SJCRH30 (cell line): ENCODE measurements at places on chromosomes 7 and 10.

DNA sequence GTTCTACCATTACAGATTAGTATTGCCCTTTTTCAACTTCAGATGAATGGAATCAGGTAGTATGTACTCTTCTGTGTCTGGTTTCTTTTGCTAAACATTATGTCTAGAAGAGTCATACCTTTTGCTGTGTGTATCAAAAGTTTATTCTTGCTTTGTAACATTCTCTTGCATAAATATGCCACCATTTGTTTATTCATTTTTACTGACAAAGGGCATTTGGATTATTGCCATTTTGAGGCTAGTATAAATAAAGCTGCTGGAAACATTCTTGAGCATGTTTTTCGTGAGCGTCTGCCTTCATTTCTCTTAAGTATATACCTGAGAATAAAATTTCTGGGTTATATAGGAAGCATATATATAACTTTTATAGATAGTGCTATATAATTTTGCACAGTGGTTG, 121.7 kb upstream of the CSTF2T start:
- DNase-seq, result no peak

DNA sequence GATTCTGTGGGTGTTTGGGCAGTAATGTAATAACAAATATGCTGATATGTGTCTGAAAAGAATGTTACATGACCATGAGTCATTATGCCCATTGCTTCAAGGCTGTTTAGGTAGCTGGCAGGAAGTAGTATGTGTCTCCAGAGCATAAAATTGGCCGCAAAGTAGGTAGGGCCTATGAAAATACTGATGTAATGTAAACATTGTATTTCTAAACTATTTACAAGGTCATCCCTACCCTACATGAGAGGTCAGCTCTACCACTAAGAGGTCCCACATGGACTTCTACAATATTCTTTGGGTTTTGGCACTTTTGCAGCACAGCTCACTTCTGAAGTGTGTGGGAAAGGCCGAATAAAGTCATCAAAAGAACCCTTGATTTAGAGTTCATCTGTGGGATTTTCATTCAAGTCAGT, 301.9 kb downstream of the AHR start:
- peak; percentile 26 for DNase-seq

DNA sequence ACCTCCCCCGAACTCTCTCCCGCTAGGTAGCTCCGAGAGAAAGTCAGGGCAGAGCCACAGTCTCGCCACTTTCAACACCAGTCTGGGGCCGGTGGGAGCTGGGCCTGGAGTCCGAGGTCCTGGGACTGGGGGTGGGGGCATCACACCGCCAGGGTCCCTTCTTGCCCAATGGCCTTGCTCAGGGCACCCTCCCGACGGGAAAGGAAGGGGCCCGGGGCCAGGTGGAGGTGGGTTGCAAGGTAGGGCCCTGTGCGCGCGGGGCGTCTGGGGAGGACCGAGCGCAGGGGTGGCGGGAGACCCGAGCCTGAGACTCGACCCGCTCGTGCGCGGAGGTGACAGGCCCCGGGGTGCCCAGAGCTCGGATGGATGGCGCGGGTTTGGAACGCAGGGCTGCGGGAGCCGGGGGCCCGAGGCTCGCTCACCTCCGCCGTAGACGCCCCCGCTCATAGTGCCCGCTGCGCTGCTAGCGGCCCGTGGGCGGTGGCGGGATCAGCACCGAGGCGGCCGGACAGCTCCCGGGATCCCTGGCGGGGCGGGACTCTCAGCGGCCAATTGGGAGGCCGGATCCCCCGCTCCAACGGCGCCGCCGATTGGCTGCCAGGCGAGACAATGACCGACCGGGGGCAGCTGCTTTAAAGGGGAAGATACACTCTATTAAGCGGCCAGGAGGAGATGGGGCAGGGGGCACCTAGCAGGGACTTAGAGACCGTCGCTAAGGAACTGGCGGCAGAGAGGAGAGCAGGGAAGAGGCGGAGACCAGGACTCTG, at the start of gene ACTL6B:
TSS of gene ACTL6B (minus strand) at position 541 of the 767 bp plus-strand sequence. CDS start at position 447, 94 bp downstream.
- peak; percentile 23 for DNase-seq

DNA sequence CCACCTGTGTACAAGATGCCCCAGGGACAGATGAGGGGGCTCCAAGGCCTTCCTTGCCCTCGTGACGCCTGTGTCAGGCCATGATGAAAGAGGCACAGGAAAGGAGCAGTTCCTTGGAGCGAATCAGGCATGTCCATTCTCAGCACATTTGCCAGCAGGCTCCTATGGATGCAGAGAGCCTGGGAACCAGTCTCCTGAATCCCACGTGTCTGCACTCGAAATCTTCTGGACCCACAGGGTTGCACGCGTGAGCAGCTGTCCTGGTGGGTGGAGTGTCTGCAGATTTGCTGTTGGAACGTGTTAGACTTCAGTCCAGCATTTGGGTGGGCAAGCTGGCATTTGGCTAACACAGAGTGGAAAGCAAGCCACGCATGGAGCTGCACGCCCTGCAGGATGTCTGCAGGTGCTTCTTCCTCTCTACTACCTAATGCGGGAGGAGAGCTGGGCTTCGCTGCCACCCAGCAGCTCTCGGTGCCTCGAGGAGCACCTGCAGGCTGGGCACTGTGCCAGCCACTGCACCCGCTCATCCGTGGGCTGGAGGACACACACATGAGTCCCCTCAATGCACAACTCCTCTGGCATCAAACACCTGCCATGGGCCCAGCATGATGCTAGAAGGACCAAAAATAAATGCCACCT, 140.7 kb downstream of the PAXIP1 start:
- no peak for DNase-seq

GRCh38 chr7:85449478-85449877, 262.6 kb upstream of the SEMA3D start:
- DNase-seq, result no peak
